Fibroblast of skin of left quadriceps (primary cell): ENCODE measurements at places on chromosomes 13 and 19.
A peak's percentile ranks its signal among the peaks of the same experiment; 100 is the strongest.

- DNase-seq, result no peak
Observed at GRCh38 chr19:55663846-55664536, 9.2 kb downstream of the U2AF2 start.

DNA sequence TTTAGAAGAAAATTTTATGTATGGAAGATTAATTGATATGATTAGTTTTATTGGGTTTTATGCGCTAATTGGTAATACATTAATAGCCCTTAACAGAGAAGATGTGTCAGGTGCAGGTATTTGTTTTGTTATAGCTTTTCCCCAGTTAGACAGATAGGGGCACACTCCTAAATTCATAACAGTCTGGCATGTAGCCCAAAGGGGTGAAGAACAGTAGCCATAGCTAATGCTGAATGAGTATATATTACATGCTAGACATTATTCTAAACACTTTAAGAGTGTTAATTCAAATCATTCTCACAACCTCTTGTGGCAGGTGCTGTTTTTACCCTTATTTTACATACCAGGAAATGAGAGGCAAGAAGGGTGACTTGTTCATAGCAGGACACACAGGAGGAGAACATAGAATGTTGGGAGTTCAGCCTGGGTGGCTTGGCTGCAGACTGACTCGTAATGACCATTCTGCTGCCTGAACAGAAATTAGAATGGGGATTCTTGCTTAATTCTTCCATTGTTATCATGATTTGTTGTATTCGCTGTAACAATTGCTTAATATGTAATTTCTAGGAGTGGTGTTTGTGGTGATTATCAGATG lies 20.1 kb downstream of the PCCA start:
- no peak for DNase-seq

- no peak for DNase-seq
Observed at GRCh38 chr19:40778706-40779284, 748 bp downstream of the RAB4B start.

DNA sequence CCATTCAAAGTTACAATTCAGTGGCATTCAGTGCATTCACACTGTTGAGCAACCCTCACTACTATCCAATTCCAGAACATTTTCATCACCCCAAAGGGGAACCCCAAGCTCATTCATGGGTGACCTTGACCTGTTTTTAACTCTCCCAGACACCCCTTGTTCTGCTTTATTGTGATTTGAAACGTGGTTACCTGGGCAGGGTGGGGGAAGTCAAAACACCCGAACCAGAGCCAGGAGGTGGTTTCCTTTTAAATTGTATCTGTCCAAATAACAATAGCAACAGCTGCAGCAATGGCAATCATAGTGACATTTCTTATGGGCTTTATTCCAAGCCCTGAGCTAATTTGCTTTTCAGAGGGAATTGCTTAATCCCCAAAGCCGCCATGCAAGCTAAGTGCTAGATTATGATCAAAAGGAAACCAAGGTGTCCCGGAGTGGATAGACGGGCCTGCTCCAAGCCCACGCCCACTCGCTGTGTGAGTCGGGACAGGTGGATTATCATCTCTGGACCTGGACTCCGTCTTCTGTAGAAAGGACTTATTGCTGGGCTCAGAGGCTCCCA lies 6.1 kb downstream of the PTGIR start:
- no peak for DNase-seq

DNA sequence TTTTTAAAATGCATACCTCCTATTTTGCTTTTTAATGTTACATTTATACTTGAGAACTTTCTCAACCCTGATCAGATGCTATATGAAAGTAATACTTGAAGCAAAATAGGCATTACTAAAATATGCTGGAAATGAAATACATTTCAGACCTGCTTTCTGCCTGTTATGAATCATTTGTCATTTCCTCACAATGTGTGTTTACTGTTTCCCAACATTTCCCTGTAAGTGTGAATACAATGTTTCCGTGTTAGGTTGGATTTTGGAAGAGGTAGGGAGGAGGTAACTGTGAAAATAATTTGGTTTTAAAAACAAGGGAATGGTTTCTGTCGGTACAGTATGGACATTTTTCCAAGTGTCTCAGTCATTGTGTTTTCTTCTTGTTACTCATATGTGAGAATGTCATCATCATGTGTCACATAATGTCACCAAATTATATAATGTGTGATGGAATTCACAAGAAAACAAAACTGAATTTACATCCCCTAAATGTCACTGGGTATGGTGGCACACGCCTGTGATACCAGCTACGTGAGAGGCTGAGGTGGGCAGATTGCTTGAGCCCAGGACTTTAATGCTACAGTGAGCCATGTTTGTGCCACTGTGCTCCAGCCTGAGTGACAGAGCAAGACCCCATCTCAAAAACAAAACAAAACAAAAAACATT lies 43.0 kb downstream of the ZAR1L start:
- DNase-seq, result no peak

DNA sequence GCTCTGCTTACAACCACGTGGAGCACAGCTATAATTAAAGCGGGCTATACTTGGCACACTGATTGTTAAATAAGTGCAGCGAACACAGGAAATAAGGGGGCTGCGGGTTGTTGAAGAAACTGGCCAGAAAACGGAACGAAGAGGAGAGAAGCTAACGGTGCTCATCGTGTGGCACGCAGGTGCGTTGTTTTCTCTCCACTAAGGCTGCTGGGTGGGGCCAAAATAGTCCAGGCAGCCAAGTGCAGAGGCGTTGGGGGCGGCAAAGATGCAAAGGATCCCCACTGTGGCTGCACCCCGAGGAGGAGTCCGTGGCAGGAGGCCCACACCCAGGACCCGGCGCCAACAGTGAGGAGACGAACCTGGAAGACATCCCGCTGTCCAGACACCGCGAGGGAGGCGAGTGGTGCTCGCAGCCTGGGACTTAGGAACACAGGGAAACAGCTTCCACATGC lies 8.1 kb upstream of the ARL11 start:
- DNase-seq, result no peak

GRCh38 chr13:112928972-112929782 lies 39.8 kb upstream of the MCF2L start:
- peak; percentile 14 for DNase-seq

DNA sequence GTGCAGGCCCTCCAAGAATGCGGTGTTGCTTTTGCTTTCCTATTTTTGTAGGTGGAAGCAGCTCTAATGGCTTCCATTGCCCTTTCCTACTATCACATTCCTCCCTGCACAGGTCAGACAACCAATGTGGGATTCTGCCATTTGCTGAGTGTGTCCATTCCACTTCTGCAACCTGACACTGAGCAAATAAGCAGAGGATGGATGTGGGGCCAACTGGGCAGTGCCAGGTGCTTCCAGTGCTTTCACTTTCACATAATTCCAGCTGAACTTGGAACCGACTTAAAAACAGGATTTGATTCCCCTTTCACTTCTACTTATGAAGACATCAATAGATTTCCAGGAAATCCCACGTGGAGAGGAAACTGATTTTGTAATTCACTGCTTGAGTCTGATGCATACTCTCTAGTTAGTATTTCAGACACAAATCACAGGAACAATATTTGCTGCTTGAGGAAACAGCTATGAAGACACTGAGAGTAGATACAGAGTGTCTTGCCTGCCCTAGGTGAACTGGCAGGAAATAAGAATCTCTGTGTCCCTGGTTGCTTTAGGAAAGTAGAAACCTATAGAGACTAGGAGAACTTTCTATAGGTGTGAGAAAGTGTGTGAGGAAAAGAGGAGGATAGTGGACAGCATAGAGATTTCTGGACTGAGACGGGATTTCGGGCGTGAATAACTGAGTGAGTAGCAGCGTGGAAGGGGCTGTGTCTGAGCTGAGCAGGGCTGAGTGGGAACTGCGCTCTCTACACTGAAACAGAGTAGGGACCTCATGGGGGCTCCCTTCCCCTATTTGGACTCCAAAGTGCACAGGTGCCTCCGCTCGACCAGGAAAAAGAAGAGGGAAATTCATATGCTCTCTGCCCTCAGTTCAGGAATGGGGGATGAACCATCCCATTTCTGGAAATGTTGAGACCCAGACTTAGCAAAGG lies 22.5 kb downstream of the LGALS16 start:
- DNase-seq, result no peak

DNA sequence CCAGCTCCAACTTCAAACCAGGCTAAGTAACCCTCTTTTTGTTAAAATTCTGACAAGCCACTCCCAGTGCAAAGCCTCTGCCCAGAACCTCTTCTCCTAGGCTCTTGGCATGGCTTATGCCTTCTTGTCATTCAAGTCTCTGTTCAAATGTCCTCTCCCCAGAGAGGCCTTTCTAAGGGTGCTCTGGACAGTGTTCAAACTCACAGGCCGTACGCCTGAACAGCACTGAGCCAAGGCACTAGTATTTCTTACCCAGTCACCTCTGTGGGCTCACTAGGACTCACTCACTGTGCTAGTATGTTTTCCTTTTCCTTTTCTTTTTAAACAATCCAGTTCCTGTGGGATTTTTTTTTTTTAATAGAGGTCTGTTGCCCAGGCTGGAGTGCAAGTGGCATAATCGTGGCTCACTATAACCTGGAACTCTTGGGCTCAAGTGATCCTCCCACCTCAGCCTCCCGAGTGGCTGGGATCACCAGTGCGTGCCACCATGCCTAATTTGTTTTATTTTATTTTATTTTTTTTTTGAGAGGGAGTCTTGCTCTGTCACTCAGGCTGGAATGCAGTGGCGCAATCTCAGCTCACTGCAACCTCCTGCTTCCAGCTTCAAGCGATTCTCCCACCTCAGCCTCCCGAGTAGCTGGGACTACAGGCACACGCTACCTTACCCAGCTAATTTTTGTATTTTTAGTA lies 2.3 kb upstream of the ASF1B start:
- no peak for DNase-seq

- no peak for DNase-seq
Observed at GRCh38 chr19:48248081-48248833, 7.5 kb downstream of the CARD8 start.
